ENCODE measurements at places on chromosomes 6 and 20.
A peak's percentile ranks its signal among the peaks of the same experiment; 100 is the strongest.

DNA sequence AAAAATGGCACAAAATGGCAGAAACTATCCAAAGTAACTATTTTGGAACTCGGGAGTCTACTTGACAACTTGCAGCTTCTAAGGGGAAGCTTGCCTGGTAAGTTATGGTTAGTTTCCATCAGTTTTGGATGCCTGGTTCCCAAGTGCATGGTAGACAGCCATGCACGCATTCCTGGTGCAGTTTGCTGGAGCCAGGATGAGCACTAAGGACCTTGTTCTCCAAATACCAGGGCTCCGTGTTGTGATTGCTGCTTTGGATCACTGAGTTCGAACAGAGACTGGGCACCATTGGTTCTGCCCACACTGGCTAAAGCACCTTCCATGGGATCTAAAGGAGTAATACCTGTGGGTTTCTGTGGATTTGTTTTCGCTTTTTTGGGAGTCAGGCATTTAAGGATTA is 103.7 kb downstream of the FAM120B start:
- DNase-seq, result no peak

- no peak for DNase-seq
These were observed 1.1 kb downstream of the CCDC170 start for GRCh38 chr6:151494936-151495320.

DNA sequence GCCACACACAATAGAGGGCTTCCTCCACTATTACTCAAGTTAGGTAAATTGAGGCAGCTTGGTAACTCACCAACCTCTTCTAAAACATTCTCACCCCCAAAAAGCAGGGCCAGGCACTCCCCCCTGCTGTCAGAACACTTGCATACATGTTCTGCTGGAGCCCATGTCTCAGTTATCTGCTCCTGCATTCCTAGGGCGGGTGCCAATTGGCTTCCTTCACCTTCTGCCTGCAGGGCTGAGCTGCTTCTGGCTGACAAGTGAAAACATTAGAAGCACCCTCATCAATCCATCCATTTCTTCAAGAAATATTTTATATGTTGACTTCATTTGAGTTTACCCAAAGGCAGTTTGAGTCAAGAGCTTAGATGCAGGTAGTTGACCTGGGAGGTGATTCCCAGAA is 4.5 kb upstream of the ENTPD6 start:
- DNase-seq, result no peak

- DNase-seq, result no peak
These were observed 134.9 kb downstream of the GMDS start for GRCh38 chr6:2110504-2110903.

DNA sequence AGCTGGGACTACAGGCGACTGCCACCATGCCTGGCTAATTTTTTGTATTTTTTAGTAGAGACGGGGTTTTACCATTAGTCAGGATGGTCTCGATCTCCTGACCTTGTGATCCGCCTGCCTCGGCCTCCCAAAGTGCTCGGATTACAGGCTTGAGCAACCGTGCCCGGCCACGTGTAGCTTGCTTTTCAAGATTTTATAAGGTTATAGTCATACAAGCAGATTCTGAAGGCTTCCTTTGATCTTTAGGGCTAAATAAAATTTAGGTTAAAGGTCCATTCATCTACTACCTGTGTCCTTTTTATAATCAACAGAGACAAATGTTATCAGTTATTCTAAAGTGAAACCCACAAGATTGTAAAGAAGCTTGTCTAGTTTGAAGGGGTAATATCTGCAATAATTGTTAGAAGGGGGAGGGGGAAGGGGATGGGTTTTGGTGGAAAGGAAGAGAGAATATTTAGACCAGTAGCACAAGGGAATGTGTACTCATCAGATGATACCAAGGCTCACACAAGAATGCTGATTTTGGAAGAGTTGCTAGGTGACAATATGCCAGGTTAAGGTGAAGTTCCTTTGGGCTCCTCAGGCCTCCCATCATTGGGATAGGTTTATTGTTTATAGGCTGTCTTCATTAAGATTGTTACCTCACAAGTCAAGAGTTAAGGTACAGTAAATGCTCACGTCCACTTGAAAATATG is 284.7 kb downstream of the ALDH8A1 start:
- DNase-seq, result no peak

GRCh38 chr6:96651816-96652215 is 88.9 kb downstream of the FHL5 start:
- DNase-seq, result no peak

- DNase-seq, result no peak
These were observed 203.7 kb upstream of the RSPO3 start for GRCh38 chr6:126914801-126915200.

- DNase-seq, result no peak
These were observed 138.8 kb upstream of the RNF217 start for GRCh38 chr6:124823240-124824111.

GRCh38 chr6:87789198-87789899 is 87.3 kb upstream of the AKIRIN2 start:
- DNase-seq, result no peak

- no peak for DNase-seq
These were observed 40.4 kb downstream of the DLL1 start for GRCh38 chr6:170250455-170250854.

DNA sequence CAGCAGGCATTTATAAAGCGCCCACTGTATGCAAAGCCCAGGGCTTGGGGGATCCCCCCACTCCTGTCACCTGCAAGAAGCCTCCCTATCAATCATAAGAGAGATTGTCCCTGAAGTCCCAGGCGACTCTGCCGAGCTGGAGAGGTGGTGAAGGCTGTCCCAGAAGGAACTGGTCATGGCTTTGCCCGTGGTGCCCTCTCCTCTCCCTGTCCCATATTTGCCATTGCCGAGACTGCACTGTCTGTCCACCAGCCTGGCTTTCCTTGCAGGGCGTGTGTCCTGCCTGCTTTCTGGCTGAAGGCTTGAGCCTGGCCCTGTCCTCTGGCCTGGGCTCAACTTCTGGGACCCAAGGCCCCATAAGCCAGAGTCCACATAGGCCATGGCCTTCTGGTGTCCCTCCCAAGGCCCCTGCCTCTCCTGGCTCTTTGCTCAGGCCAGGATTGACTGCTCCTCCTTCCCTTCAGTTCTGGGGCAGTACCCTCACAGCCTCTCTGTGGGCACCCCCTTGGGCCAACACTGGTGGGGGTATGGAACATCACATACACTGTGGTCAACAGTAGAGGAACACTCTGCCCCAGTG is 46.9 kb downstream of the CPXM1 start:
- DNase-seq, result no peak

DNA sequence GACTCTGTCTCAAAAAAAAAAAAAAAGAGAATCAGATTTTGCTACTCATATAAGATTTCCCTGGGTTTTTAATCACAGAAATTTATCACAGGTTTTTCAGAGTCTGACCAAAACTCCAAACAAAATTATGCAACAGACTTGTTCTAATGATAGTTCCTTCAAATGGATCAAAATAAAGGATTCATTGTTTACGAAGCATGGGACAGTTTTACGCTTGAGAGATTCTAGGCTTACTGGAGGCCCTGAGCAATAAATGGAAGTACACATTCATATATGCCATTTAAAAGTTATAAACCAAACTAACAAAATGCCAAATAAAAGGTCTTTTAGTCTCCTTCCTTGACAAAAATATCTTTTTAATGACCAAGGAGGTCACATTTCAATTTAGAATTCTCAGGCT is 245.1 kb upstream of the KCNQ5 start:
- no peak for DNase-seq

DNA sequence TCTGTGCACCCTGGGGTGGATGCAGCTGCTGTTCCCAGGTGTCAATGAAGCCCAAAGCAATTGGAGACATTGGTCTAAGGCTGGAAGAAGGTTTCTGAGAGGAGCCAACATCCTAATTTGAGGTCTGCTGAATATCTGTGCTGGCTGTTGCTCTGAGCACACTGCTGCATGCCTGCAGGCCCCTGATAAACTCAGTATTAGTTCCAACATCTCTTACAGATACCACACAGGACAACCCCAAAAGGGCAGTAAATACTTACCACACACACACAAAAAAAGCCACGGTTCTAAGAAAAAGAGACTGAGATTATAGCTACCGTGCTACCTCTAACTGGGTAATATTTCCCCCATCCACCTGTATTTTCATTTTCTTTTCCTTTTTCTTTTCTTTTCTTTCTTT is 164.3 kb upstream of the SOX4 start:
- DNase-seq, result no peak

GRCh38 chr6:78570044-78570443 is 297.3 kb upstream of the IRAK1BP1 start:
- DNase-seq, result no peak

DNA sequence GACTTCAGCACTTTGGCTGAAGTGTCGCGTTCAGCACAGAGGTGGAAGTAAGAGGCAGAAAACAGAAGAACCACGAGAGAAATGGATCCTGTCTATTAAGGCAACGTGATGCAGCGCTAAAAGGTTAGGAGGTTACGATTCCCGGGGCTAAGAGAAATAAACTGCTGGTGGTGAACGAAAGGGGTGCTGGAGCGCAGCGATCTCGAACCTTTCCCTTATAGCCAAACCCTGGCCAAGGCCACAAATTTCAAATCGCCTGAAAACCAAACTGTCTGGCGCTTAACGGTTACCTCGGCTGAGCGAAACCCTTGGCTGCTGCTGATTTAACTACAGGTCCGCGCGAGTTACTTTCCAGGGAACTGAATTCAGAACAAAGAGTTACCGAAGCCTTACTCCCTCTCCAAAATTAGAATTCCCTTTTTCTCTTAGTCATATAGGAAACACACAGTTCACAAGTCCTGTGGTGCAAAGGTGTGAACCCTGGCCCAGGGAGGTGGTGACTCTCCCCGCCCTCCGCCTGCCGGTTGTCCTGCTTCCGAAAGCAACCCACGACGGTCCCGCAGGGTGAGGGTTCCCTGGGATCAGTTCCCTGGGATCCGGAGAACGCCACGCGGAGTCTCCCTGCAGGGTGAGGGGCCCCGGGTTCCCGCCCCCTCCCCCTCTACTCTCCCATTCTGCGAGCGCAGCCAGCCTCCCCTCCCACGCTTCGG is 1.3 kb upstream of the SLC35D3 start:
- DNase-seq, result peak; percentile 38

DNA sequence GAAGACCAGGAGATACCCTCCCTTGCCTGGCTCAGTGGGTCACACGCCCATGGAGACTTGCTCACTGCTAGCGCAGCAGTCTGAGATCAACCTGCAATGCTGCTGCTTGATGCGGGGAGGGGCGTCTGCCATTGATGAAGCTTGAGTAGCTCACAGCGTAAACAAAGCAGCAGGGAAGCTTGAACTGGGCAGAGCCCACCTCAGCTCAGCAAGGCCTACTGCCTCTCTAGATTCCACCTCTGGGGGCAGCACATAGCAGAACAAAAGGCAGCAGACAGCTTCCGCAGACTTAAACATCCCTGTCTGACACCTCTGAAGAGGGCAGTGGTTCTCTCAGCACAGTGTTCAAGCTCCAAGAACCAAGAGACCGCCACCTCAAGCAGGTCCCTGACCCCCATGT is 271.3 kb downstream of the ESR1 start:
- no peak for DNase-seq

GRCh38 chr6:128641703-128642102 is 121.3 kb upstream of the PTPRK start:
- no peak for DNase-seq

DNA sequence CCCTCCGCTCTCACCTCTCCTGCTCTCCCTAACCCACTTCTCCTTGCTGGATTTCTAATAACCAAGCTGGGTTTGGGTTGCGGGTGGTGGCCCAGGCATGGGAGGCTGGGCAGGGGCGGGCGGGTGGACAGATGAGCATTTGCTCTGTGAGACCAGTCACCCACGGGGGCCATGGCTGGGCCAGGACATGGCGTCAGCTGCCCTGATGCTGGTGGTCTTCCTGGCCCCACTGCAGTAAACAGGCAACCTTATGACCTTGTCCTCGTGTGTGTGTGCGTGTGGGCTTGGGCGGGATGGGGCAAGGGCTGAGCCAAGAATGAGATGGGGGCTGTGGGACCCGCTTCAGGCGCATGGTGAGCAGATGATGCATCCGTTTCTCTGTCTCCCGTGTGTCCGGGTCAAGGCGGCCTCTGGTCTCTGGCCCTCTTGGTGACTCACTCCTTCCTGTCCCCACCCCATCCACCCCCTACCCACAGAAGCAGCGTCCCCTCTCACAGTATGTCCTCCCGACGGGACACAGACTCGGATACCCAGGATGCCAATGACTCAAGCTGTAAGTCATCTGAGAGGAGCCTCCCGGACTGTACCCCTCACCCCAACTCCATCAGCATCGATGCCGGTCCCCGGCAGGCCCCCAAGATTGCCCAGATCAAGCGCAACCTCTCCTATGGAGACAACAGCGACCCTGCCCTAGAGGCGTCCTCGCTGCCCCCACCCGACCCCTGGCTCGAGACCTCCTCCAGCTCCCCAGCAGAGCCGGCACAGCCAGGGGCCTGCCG is 41.4 kb upstream of the MYL9 start:
- no peak for DNase-seq

DNA sequence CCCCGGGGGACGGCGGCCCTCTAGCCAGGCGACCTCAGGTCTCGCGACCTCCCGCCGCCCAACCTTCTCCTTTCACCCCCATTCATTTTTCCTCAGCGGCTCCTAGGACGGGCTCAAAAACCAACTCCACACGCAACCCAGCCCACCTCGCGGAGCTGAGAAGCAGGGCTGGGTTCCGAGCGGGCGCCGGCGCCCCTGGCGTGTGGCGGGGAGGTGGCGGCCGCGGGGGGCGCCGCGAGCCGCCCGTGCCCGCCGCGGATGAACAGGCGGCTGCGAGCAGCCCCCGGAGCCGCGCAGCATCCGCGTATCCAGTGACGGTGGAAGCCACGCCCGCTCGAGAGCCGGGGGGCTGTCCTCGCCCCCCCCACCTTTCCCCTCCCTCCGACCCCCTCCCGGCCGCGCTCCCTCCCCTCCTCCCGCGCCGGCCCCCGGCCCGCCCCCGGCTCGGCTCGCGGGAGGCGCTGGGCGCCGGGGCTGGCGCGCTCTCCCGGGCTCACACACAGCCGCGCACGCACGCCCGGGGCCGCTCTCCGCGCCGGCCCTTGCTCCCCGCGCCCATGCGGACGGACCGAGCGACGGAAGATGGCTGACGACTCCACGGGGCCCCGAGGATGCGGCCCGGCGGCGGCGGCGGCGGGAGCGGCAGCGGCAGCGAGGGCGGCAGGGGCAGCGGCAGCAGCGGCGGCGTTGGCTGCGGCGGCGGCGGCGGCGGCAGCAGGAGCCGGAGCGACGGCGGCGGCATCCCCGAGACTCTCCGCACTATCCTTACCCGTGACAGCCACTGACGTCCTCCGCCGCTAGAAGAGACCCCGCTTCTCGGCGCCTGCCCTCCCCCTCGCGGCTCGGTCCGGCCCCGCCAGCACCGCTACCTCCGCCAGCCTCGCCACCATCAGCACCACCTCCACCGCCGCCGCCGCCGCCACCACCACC is at the start of gene SOBP:
TSS of gene SOBP (plus strand) at position 482 of the 930 bp plus-strand sequence. CDS start 500 bp downstream, outside the sequence.
- peak; percentile 57 for DNase-seq

DNA sequence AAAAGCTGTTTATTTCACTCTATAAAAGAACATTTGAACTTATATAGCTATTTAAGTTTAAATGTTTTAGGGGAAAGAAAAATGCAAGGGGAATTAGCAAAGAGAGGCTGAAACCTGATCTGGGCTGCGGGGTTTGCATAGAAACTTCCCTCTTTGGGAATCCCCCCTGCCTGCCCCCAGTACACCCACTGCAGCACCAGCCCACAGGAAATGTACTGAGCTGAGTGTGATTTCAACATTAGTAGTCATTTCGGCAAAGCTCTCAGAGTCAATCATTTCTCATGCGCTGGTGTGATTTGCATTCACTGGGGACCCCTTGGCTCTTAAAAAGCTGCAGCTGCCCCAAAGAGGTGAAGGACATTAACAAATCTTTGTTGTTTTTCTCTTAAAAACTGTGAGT is 859.4 kb downstream of the MAFB start:
- peak; percentile 26 for DNase-seq
